ENCODE measurements at places on chromosomes 2 and 18.

- DNase-seq: no peak
These were observed 106.9 kb downstream of the LIPG start for GRCh38 chr18:49668574-49669275.

DNA sequence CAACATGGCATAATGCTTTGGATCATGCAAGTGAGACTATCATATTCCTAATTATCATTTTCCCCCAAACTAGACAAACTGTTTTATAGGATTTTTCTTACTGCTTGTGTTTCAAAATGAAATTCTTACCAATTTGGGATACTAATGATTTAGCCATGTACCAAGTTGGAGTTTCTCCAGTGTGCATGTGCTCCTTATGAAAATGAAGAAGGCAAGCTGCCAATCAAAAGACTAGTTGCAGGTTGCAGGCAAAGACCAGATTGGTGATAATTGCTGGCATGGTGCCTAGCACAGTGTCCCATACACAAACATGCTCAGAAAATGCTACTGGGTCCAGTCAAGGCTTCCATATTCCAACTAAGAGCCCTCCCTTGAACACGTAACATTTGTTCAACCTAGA is 771.8 kb upstream of the FANCL start:
- no peak for DNase-seq

DNA sequence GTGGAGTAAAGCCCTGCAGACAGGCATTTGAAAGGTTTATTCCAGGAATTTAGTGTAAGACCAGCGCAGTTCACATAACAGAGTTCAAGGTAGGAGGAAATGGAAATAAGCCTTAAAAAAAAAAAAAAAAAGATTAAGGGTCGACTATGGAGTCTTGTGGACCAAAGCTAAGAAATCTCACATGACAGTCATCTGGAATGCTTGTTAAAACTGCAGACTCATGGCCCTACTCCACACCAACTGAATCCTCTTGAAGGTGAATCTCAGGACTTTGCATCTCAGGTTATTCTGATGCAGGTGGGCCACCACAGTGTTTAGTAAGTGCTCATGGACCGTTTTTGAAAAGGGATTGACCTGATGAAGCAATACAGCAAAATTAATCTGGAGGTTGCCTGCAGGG is 8.8 kb downstream of the TTLL4 start:
- no peak for DNase-seq

GRCh38 chr2:88692187-88692586 is 714 bp downstream of the RPIA start:
- no peak for DNase-seq

- DNase-seq: no peak
These were observed 89.7 kb downstream of the KCTD1 start for GRCh38 chr18:26458526-26459232.

- no peak for DNase-seq
These were observed 84.3 kb downstream of the PPP1R1C start for GRCh38 chr2:182069908-182070307.

GRCh38 chr2:175834477-175834876 is 167.6 kb downstream of the LNPK start:
- no peak for DNase-seq

DNA sequence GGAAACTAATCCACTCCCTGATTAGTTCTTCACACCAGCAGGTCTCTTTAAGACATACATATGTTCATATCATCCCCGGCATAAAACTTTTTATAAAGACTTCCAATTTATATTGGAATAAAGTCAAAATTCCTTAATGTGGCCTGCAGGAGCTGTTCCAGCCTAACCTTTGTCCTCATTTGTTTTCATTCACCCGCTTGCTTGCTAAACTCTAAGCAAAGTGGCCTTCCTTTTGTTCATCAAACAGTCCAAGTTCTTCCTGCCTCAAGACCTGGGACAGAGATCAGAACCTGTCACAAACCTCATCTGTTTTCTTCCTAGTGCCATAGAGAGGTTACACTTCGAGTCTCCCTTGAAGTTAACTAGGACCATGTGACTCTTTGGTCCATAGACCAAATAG is 339.4 kb upstream of the ID2 start:
- no peak for DNase-seq

- DNase-seq: no peak
These were observed 1.8 kb downstream of the ENOSF1 start for GRCh38 chr18:710418-711300.

DNA sequence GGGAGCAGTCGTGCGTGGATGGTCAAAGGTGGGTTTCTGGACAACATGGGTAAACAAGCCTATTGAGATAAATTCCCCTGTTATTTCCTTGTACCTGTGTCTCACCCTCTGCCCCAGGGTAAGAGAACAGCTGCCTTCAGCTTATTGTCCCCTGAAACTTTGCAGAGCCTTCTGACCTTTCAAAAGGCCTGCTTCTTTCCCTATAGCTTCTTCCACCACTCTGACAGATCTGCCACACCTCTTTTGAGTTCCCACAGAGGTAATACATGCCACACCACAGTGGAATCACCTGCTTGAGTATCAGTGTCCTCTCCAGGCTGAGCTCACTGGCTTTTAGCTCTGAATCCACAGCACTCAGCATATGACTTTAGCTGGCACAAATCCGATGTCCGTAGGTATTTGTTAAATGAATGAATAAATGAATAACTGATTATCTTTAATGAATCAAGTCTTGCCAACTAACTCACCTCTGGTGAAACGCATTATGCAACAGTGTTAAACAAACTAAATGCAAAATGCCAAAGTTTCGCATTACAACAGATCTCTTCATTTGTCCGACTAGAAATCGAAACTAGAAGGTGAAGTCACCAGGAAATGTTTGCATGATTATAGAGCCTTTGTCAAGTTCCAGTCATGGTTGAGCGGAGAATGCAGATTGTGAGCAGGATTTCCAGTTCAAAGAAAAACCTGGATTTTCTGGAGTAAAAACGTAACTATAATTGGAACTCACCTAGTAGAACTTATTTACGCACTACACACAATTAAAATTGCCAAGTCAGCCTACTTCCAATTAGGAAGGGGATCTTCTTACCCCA is 16.4 kb downstream of the DYNAP start:
- DNase-seq: no peak

DNA sequence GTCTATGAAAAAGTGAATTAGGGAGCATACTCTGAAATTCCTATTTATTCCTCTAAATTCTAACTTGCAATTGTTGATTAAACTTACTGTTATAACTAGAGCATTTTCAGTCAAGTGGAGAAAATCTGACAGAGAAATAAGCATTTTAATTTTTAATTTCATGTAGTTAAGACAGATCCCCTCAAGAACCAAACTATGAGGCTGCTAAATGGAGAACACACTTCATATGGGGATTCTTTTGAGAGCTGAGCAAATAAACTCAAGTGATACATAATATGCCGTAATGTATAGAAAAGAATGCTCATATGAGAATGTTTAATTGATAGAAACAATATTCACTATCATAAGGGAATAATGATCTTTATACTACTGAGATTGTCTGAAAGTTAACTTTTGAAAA is 340.8 kb downstream of the ERBB4 start:
- no peak for DNase-seq

DNA sequence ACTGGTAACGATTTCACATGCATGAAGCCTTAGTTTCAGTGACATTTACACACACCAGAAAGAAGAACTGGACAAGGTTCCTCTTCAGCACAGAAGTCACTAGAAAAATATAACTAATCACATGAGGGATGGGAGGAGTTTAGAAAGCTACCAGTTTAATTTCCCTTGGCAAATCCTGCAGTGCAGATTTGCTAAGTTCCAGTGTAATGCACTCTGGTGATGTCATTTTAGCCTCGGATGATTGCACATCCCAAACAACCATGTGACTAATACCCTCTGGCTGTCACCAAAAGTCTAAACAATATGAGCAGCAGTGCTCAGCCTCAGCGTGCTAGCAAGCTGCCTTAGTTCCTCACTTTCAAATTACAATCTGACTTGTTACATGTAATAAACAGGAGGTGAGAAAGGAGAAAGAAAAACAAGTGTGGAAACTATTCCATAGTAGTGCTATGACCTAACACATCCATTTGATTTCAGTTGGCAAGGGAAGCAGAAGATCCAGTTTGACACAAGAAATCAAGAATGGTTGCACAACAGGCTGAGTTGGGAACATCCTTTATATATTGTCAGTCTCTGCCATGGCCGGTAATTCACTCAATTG is 35.3 kb upstream of the PPP1CB start:
- DNase-seq: no peak

GRCh38 chr18:48949050-48949605 is 1.6 kb downstream of the SMAD7 start:
- DNase-seq: no peak

- no peak for DNase-seq
These were observed 74.5 kb downstream of the SPRED2 start for GRCh38 chr2:65357959-65358294.

GRCh38 chr2:78029392-78029995 is 507.3 kb upstream of the LRRTM4 start:
- no peak for DNase-seq

GRCh38 chr2:36478332-36478738 is 119.6 kb downstream of the FEZ2 start:
- no peak for DNase-seq

GRCh38 chr2:44107974-44108373 is 60.7 kb upstream of the PPM1B start:
- DNase-seq: no peak

DNA sequence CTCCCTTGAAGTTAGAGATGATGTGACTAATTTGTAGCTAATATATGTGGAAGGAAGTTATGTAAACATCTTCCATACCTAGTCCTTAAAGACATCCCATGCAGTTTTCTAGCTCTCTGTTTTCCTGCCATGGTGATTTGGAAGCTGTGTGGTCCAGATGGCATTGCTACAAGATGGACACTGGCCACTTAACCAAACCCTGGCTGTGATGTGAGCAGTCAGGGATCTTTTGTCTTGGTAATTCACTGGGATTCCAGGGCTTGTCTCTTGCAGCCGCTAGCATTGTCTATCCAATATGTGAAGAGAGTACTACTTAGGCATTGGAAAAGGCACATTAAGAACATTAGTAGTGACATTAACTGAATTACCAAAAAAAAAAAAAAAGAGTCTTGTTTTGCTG is 139.9 kb upstream of the DOCK10 start:
- no peak for DNase-seq

DNA sequence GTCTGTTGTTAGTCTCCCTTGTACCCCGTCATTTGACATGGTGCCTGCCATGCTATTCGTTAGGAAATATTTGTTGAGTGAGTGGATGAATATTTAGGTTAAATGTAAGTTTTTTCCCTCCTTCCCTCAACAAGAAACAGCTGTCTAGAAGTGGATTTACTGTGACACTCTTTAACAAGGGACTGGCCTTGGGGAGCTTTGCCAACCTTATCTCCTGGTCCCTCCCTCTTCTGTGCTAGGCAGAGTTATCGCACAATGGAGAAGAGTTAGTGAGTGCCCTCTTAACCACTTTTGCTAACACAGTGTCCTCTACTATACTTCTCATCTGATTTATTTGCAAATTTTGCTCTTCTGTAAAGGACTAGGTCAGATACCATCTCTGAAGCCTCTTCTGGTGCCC is 61.2 kb downstream of the DIS3L2 start:
- DNase-seq: no peak

DNA sequence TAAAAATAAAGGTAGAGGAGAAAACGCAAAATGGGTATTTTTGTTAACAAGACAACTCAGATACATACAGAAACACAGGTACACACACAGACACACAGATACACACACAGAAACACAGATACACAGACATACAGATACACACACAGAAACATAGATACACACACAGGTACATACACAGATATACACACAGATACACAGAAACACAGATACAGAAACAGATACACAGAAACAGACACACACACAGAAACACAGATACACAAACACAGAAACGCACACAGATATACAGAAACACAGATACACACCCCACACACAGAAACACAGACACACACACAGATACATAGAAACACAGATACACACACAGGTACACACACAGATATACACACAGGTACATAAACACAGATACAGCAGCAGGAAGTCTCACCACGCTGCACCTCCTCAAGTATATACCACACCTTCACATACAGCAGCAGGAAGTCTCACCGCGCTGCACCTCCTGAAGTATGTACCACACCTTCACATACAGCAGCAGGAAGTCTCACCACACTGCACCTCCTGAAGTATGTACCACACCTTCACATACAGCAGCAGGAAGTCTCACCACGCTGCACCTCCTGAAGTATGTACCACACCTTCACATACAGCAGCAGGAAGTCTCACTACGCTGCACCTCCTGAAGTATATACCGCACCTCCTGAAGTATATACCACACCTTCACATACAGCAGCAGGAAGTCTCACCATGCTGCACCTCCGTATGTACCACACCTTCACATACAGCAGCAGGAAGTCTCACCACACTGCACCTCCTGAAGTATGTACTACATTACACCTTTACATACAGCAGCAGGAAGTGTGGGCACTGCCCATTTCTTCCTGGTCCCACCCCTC is 250.5 kb downstream of the HDAC4 start:
- DNase-seq: no peak

DNA sequence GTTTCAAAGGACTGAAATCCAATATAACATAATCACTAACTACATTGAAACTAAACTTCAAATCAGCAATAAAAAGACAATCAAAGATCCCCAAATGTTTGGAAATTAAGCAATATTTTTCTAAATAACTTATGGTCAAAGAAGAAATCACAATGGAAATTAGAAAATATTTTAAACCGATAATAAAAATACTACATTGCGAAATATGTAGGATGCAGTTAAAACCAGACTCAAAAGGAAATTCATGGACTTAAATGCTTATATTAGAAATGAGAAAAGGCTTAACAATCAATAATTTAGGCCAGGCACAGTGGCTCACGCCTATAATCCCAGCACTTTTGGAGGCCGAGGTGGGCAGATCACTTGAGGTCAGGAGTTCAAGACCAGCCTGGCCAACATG is 79.0 kb upstream of the HAAO start:
- no peak for DNase-seq

GRCh38 chr2:84906108-84906899 is 848 bp downstream of the TMSB10 start:
- DNase-seq: no peak

GRCh38 chr2:11026286-11026921 is 114.7 kb downstream of the KCNF1 start:
- DNase-seq: no peak

DNA sequence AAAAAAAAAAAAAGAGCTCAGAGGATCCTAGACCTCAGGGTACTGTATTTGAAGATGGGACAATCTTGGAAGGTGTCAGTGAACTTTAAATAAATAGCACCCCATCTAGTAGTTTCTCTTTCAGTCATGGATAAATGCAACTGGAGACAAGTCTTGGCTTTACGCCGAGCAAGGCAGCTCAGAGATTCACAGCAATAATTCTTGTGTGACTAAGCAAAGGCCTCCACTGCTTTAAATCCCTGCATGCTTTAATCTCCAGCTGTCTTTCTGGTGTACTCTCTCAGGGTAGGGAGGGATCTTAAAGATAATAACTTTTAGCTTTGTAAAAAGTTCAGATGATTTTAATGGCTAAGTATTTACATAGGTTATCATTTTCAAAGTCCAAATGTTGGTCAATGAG is 36.3 kb downstream of the NRXN1 start:
- no peak for DNase-seq

DNA sequence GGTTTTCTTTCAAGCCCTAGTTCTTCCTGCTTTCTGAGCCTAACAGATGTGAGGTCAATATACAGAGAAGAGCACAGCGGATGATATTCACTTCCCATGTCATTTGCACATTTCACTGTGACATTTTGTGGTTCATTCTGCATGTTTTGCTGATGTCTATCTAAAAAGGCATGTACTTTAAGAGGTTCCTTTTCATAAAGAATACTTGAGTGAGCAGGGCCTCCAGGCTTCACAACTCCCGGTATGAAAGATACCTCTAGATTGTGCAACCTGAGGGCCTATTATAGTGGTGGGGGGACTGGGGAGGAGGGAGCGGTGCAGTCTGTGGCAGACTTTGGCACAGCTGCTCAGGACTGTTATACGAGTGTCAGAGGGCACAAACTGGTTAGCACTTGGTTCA is 54.6 kb downstream of the CPO start:
- no peak for DNase-seq
